Gastroesophageal sphincter (tissue), 4 donors: ENCODE measurements at places on chromosomes 12 and 14. TPM values are rescaled to one million over a fixed set of nuclear protein-coding genes. Genes with fewer than 3 reads are reported as not detected.

CCND2 gene
- total RNA-seq, result 129 TPM

GRCh38 chr14:72517736-72518135, 376.2 kb downstream of the DPF3 start:
- no peak for ATAC-seq

DNA sequence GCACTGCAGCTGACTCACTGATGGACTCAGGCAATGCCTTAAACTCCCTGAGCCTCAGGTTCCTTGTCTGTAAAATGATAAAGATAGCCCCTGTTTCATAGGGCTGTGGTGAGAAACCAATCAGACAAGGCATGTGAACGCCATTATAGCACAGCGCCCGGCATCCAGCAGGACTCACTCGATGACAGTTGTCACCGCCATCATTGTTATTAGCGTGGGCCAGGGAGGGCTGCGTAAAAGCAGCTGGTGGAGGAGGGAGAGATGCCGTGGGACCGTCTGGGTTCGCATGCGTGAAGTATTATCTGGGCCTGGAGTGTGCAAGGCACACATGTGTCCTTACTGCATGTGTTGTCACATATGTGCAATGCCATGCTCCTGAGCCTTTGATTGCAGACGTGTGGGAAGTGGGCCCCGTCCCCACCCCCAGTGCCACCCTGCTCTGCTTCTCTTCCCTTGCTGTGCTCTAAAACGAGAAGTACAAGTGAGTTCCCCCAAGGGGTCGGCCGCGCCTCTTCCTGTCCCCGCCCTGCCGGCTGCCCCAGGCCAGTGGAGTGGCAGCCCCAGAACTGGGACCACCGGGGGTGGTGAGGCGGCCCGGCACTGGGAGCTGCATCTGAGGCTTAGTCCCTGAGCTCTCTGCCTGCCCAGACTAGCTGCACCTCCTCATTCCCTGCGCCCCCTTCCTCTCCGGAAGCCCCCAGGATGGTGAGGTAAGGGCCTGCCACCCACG, at the start of gene PTPN6:
PTPN6 (plus strand) TSS at position 546 of the 730 bp plus-strand sequence; CDS start at position 703, 157 bp downstream.
- peak; percentile 16 for ATAC-seq

GRCh38 chr12:43238281-43238680, 313.7 kb downstream of the ADAMTS20 start:
- no peak for ATAC-seq

DNA sequence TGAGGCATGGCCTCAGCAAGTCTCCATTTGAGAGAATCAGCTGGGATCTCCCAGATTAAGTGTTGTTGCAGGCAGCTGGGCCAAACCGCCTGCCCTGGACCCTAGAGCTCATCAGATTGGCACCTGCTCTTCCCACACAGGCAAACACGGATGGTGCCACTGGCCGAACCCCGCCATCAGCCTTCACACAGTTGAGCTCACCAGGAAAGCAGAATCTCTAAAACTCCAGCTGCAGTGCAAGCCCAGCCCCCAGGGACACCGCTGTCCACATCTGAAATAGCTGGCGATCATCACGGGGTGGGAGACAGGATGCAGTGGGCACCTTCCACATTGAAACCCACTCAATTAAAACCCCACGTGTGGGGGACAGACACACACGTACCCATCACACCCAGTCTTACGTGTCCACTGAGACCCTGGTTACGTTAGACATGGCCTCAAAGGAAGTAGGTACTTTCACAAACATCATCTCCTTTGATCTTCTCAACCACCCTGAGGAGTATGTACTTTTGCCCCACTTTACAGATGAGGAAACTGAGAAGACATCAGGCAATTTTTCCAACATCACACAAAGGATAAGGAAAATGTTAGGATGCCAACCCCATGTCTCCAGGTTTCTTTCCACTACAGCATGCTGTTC, 88.8 kb downstream of the SINHCAF start:
- no peak for ATAC-seq
